ENCODE measurements at places on chromosomes 3 and 15. TPM values are rescaled to one million over a fixed set of nuclear protein-coding genes. Genes with fewer than 3 reads are reported as not detected.

WDR93 gene
- under 0.01 TPM for total RNA-seq

CFAP44 gene
- 35.8 TPM for total RNA-seq

THBS1 gene
- total RNA-seq, result 5,888 TPM

GABRG3 gene
- not detected for total RNA-seq

PCCB gene
- total RNA-seq, result 57.5 TPM

BFSP2 gene
- not detected for total RNA-seq

AGTR1 gene
- 2.3 TPM for total RNA-seq

CHDH gene
- under 0.01 TPM for total RNA-seq

RNU5B-1 gene
- total RNA-seq, result not detected

TRIM42 gene
- not detected for total RNA-seq

CHRM5 gene
- total RNA-seq, result not detected

ARGFX gene
- not detected for total RNA-seq

GOLGA6L7 gene
- not detected for total RNA-seq
